Activated CD8-positive, alpha-beta memory T cell treated with anti-CD3 and anti-CD28 coated beads, Interleukin-2, amount 10 ng/mL, durations not matched to agents 7 days and 5 days (primary cell): ENCODE measurements at places on chromosomes 2 and 18.

DNA sequence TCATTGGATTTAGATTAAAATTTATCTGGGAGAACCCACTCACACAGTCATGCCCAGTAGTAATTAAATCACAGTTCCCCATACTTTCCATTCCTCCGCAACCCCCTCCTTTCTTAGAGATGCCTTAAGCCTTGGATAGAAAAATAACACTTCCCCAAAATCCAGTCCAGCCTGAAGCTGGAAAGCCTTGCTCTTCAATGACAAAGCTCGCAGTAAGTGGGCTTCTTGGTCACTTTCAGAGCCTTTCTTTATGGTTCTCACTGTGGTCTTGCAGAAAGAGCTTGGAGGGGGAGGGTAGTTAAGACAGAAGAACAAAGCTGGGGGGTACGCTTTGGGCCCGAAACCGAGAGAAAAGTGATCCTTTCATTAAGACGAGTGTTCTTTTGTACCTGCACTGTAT lies 802.1 kb upstream of the POU3F3 start:
- no peak for DNase-seq
- no peak overlapping the region for H3K4me3 ChIP-seq
- no peaks in the 10 kb centered on the region for H3K4me1 ChIP-seq
- H3K27ac ChIP-seq: no peak overlapping the region
- H3K27me3 ChIP-seq: no peaks in the 10 kb centered on the region

- H3K27me3 ChIP-seq: no peaks in the 10 kb centered on the region
- DNase-seq: no peak
- no peak overlapping the region for H3K27ac ChIP-seq
- no peaks in the 10 kb centered on the region for H3K36me3 ChIP-seq
- no peaks in the 10 kb centered on the region for H3K4me1 ChIP-seq
These were observed 136.8 kb upstream of the EPHA4 start for GRCh38 chr2:221708902-221709301.

- H3K27ac ChIP-seq: no peak overlapping the region
- no peaks in the 10 kb centered on the region for H3K36me3 ChIP-seq
- DNase-seq: no peak
- peaks cover 8% of the 10 kb centered on the region for H3K4me1 ChIP-seq
- H3K4me3 ChIP-seq: no peak overlapping the region
These were observed 48.1 kb downstream of the ATOH8 start for GRCh38 chr2:85801871-85802270.

DNA sequence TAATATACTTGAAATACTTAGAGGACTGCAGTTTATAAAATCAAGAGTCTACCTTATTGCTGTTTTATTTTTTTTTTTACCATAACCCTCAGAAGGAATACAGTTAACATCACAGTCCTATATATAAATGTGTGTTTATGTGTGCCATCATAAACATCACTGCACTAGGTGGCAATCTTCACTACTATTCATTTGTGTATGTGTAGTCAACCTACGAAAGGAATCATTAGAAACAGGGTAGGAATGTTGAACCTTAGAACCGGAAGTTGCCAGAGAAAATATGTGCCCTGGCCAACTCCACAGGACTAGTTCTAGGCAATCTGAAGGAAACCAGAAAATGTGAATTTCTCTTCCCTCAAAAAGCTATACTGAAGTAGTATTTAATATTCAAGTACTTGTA lies 3.4 kb downstream of the GEN1 start:
- peaks cover 17% of the 10 kb centered on the region for H3K36me3 ChIP-seq
- no peak overlapping the region for H3K27ac ChIP-seq
- H3K4me3 ChIP-seq: no peak overlapping the region
- DNase-seq: no peak
- peaks cover 32% of the 10 kb centered on the region for H3K4me1 ChIP-seq
- H3K27me3 ChIP-seq: no peaks in the 10 kb centered on the region

DNA sequence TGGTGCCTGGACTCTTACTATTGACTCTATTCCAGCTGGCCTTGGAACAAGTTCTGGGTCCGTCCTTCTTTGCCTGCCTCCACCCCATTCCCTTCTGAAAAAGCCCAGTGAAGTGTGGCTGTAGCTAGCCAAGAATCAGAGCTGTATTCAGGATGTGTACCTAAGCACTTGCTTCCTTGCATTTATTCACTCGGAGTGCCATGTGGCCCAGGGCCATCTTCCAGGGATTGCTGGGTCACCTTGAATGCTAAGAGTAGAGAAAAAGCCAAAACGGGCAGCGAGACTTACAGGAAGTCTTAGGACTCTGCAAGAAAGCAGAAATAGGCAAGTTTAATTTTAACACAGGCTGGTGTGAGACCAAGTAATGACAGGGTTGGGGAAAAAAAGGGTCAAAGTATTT lies 4.1 kb downstream of the ITGA6 start:
- H3K4me1 ChIP-seq: peaks cover 35% of the 10 kb centered on the region
- no peak for DNase-seq
- H3K4me3 ChIP-seq: no peak overlapping the region
- no peaks in the 10 kb centered on the region for H3K36me3 ChIP-seq
- H3K27ac ChIP-seq: no peak overlapping the region
- H3K27me3 ChIP-seq: peaks cover 50% of the 10 kb centered on the region

GRCh38 chr2:102724553-102724952 lies 37.3 kb upstream of the TMEM182 start:
- H3K36me3 ChIP-seq: peaks cover 37% of the 10 kb centered on the region
- H3K27ac ChIP-seq: no peak overlapping the region
- H3K27me3 ChIP-seq: no peaks in the 10 kb centered on the region

DNA sequence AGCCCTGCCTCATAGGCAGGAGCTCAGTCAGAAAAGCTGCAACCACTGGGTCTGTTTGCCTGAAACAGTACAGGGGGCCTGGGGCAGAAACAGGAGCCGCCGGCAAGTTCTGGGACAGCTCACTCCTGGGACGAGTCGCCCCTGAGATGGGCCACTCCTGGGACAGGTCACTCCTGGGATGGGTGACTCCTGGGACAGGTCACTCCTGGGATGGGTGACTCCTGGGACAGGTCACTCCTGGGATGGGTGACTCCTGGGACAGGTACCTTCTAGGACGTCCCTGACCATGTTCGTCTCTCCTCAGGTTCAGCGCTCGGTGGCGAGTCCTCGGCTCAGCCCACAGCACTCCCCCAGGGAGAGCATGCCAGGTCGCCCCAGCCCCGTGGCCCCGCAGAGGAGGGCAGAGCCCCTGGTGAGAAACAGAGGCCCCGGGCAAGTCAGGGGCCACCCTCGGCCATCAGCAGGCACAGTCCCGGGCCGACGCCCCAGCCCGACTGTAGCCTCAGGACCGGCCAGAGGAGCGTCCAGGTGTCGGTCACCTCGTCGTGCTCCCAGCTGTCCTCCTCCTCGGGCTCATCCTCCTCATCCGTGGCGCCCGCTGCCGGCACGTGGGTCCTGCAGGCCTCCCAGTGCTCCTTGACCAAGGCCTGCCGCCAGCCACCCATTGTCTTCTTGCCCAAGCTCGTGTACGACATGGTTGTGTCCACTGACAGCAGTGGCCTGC lies 51.8 kb downstream of the NTSR2 start:
- no peaks in the 10 kb centered on the region for H3K27me3 ChIP-seq
- no peak overlapping the region for H3K27ac ChIP-seq
- no peaks in the 10 kb centered on the region for H3K4me1 ChIP-seq
- DNase-seq: no peak

GRCh38 chr2:120776649-120777048 lies 41.0 kb downstream of the GLI2 start:
- H3K27me3 ChIP-seq: no peaks in the 10 kb centered on the region
- DNase-seq: no peak
- no peak overlapping the region for H3K27ac ChIP-seq

DNA sequence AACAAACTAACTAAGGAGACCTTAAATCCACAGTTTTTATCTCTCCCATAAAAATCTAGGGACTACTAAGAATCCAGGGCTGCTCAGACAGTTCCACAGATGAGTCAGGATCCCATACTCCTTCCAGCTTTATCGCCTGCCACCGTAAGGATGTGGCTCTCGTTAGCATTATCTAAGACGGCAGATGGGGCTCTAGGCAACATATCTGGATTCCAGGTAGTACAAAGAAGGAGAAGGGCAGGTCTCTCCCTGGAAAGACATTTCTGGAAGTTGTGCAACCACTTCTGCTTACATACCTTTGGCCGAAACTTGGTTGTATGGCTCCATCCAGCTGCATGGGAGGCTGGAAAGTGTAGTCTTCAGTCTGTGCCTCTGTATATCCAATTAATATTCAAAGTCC lies 149.4 kb downstream of the SP3 start:
- H3K27me3 ChIP-seq: peaks cover 18% of the 10 kb centered on the region
- no peaks in the 10 kb centered on the region for H3K36me3 ChIP-seq
- H3K4me3 ChIP-seq: no peak overlapping the region
- H3K27ac ChIP-seq: no peak overlapping the region
- no peak for DNase-seq

- peaks cover 53% of the 10 kb centered on the region for H3K27me3 ChIP-seq
- no peak overlapping the region for H3K4me3 ChIP-seq
- DNase-seq: no peak
- H3K4me1 ChIP-seq: no peaks in the 10 kb centered on the region
- H3K27ac ChIP-seq: no peak overlapping the region
These were observed 1.4 kb upstream of the ACMSD start for GRCh38 chr2:134836986-134837385.

DNA sequence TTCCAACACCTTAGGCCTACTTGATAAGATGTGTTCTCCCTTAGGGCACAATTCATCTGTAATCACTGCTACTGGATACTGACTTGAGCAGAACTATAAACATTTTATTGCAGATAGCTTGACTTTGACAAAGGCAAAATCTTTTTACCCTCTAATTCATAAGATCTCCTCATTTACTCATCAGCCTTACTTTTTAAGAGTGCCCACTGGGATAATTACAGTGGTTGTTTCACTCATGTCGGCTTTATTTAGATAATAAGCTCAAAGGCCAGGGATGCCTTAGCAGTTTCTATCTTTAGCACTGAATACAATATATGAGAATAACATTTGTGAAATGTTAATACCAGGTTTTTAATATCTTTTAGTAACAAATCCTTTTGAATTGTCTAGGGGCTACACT lies 144.0 kb downstream of the DLGAP1 start:
- no peaks in the 10 kb centered on the region for H3K27me3 ChIP-seq
- H3K36me3 ChIP-seq: no peaks in the 10 kb centered on the region
- no peak overlapping the region for H3K4me3 ChIP-seq
- no peak for DNase-seq

DNA sequence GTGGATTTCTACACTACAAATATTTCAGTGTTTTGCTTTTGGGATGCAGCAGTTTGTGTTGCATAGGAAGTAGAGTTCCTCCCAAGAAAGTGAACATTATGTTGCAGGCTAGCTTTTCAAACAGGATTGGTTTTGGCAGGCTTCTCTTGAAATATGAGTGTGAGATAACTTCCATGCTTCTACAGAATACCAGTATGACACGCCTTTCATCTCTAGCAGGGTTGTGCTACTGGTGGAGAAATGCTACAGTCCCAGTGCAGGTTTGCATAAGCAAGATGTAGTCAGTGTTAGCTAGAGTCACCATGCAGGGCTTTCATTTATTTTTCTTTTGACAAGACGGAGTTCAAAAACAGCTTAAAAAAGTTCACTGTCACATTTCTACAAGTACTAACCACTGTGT lies 17.1 kb upstream of the CAVIN2 start:
- no peaks in the 10 kb centered on the region for H3K4me1 ChIP-seq
- no peaks in the 10 kb centered on the region for H3K36me3 ChIP-seq
- H3K27ac ChIP-seq: no peak overlapping the region
- H3K27me3 ChIP-seq: peaks cover 12% of the 10 kb centered on the region
- H3K4me3 ChIP-seq: no peak overlapping the region

DNA sequence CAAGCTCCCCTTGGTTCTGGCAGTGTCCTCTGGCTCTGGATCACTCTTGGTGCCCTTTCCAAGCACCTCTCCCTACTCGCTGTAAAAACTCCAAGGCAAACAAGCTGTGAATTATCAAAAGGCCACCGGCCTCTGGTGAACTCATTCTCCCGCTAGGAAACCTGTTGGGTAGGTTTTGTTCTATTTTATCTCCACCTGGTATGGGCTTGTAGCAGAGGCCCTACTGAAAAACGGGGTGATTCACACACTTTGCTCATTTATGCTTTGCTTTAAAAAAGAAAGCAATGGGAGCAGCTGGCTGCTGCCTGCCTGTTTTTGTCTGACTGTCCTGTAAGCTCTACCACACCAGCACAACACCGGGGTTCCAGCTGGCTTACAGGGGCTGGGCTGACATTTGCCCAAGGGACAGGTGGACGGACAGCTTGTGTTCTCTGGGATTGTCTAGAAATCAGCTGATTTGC lies 56.8 kb downstream of the SH3BP4 start:
- no peak overlapping the region for H3K4me3 ChIP-seq
- H3K36me3 ChIP-seq: no peaks in the 10 kb centered on the region
- H3K27me3 ChIP-seq: no peaks in the 10 kb centered on the region
- no peaks in the 10 kb centered on the region for H3K4me1 ChIP-seq
- no peak for DNase-seq

DNA sequence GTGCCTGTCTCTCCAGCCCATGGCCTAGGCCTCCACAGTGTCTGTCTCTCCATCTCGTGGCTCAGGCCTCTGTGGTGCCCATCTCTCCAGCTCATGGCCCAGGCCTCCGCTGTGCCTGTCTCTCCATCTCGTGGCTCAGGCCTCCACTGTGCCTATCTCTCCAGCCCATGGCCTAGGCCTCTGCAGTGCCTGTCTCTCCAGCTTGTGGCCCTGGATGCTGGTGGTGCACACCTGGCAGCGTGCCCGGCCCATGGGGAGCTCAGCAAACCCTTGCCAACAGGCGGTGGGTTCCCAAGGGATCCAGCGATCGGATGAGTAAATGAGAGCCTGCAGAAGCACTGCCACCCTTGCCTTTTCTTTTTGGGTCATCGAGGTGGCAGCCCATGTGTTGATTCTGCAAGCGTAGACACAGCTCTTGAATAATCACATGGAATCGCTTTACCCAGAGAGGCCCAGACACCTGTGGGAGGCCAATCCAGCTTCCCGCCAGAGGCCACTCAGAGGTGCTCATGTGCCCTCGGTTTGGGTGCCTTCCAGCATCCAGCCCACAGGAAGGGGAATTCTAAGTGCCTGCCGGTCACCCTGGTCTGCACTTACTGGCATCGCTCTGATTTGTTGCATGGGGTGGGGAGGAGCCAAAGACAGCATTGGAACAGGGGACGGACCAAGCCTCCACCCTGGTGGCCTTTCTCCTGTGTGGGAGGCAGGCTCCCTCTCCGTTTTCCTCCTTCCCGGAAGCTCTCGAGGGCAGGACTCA lies 101.8 kb upstream of the HDAC4 start:
- no peak overlapping the region for H3K4me3 ChIP-seq
- H3K27me3 ChIP-seq: no peaks in the 10 kb centered on the region
- no peak for DNase-seq
- no peaks in the 10 kb centered on the region for H3K4me1 ChIP-seq
- no peak overlapping the region for H3K27ac ChIP-seq
- H3K36me3 ChIP-seq: no peaks in the 10 kb centered on the region

DNA sequence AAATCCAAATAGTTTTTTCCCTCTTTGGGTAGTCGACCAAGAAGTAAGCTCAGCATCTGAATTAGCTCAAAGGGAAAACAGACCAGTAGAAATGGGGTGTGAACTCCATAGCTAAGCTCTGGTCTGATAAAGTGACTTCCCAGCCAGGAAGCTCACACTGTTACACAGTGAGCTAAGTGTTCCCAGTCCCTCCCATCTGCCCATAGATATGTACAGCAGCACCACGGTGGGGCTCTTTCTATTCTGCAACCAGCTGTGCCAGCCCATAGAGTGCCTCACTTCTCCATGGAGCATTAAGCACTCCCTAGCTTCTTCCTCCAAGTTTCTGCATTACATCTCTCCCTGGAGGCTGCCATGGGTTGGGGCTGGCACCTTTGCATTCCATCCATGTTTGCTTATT lies 27.6 kb upstream of the NEMP2 start:
- peaks cover 10% of the 10 kb centered on the region for H3K36me3 ChIP-seq
- no peak for DNase-seq
- peaks cover 4% of the 10 kb centered on the region for H3K4me1 ChIP-seq
- no peaks in the 10 kb centered on the region for H3K27me3 ChIP-seq
- H3K27ac ChIP-seq: no peak overlapping the region
- no peak overlapping the region for H3K4me3 ChIP-seq
